Effector CD4-positive, alpha-beta T cell (primary cell): ENCODE measurements at places on chromosomes 2 and 18.

- no peak for DNase-seq
Observed at GRCh38 chr2:150211164-150211631, 276.3 kb downstream of the RND3 start.

GRCh38 chr2:36489281-36489680, 108.7 kb downstream of the FEZ2 start:
- DNase-seq, result no peak

DNA sequence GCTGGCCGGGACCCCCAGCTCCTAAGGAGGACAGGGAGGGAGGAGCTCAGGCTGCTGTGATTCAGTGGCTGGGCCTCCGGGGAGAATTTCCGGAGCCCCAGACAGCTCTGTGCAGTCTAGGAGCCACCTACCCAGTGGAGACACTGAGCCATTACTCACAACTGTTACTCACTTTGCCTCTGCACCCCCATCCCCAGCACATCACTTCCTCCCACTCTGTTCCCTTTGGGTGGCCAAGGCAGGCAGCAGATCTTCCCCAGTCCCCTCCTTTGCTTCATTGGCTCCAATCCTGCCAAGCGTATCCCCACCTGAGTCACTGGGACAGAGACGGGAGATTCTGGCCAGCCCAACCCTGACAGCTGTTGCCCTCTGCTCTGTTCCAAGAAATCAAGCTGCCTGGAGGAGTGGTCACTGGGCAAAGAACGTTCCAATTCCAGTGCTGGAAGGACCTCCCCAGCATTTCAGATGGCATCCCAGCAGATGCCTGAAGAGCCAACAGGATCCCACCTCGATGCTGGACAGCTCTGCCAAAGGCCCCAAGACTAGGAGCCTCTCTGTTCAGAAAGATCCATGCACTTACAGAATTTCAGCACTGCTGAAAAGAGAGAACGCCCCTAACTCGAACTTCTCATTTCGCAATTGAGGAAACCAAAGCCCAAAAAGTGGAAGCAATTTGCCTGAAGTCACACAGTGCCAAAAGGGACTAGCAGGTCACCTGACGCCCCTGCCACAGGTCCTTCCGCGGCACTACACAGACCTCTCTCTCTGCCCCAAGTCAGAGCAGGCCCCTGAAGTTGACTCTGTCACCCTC, 68.3 kb downstream of the TNS1 start:
- DNase-seq, result no peak

GRCh38 chr2:218073185-218073584, 4.1 kb downstream of the RUFY4 start:
- no peak for DNase-seq

DNA sequence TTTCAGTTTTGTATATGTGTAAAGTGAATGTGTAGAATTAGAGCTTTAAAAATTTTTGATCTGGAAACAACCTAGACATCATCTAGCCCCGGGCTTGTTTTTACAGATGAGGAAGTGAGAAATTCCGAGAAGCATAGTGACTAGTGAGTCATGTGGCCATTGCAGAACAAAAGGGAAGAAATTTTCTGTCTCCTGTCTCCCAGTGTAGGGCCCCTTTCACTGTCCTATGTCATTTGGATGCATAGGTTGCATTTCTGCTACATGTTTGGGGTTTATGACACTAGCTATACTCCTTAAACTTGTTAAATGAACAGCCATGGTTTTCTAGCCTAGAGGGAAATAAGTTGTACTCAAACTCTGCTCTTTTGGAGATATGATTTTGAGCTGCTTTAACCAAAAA, 84.6 kb downstream of the PLCL1 start:
- peak; percentile 7 for DNase-seq

GRCh38 chr2:86352137-86352726, 14.8 kb upstream of the REEP1 start:
- DNase-seq, result no peak

DNA sequence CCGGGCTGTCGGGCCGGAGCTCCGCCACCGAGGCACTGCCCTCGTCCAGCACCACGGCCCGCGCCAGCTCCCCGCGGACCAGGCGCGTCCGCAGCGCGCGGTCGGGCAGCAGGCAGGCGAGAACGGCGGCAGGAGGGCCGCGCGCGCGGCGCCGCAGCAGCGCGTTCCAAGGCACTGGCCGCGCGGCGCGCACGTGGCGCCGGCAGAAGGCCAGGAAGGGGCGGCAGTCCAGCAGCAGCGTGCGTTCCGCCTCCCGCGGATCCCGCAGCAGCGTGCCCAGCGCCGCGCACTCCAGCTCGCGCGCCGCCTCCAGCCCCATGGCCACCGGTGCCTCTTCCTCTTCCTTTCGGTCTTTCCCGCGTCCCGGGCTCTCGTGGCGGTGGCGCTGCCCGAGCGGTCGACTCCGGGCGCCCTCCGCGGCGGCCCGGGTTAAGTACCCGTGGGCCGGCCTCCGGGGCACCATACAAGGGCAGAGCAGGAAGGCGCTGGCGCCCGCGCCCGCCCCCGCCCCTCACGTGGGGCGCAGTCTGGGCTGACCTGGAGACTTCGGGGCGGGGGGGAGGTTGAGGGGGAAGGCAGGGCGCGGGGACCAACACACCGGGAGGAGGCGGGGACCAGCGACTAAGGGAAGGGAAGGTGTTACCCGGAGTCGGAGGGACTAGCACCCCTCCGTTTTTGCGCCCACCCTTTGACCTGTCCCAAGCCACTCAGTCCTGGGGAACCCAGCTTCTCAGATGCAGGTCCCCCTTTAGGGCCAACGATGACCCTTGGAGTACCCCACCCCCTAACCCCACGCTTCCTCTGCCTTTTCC, at the start of gene DUSP2:
DUSP2 (minus strand) TSS at position 405 of the 812 bp plus-strand sequence; CDS start at position 319, 86 bp downstream.
- DNase-seq, result peak; percentile 84

- no peak for DNase-seq
Observed at GRCh38 chr2:2157400-2157799, 173.7 kb downstream of the MYT1L start.

DNA sequence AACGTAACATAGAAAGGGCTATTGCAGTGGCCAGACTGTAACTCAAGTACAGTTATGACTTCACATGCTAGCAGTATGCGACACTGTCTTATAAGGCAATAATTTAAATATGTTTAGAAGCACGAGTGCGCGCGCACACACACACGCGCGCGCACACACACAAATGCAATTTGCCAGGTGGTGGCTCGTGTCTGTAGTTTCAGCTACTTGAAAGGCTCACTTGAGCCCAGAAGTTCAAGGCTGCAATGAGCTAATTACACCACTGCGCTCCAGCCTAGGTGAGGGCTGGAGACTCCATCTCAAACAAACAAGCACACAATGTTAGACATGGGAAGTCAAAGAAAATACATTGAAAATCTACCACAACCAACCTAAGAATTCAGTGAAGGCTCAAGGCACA, 103.7 kb downstream of the USP34 start:
- DNase-seq, result no peak

DNA sequence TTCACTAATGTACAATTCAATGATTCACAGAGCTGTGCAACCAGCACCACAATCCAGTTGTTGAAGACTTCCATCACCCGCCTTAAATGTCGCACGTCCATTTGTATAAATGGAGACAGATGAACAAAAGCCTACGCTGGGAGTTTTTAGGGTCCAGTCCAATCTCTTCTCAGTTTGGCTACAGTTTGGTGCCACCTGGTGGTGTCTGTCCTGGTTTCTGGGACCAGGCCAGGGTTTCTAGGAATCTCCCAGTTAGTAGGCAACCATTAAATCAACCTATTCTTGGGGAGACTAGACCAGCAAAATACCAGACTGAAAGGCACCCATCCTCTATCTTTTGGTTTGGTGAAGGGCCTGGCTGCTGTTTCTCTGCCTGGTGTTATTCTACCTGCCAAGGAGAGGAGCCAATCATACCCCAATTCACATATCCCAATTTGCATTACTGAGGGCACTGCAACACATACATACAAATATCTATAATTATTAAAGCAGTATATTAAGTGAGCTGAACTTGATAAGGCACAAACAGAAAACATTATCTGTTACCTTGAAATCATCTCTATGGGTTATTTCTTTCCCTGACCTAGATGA, 3.2 kb upstream of the DDX1 start:
- DNase-seq, result no peak
